Erythroblast (primary cell): ENCODE measurements at places on chromosomes 7 and 10.

DNA sequence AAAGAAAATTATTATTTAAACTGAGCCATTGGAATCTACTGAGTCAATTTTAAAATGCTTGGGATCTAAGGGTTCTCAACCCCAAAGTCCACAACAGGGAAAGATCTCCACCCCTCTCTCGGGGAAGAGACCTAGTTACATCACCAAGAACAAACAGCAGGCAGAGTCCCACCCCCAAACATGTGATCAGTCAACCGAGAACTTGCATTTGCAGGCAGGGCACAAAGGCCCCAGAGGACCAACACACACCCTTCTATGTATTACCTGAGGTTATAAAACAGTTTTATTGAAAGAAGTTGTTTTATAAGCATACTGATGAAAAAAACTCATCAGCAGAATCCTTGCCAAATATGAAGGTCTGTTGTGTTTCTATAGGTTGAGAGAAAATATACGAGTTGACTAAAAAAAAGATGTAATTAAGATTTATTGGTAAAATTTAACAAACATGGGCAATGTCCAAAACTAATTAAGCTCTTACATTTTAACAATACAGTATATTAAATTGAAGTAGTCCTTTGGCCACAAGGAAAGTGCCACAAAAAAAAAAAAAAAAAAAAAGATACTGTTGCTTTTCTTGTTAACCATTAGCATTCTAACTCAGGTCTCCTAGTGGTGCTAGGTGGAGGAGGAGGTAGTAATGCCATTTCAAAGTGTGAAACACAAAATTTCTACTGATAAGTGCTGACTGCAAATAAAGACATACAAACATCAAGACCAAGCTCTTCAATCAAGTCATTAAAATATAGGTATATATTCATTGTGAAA is 975 bp upstream of the USP54 start:
- DNase-seq: peak; percentile 54

DNA sequence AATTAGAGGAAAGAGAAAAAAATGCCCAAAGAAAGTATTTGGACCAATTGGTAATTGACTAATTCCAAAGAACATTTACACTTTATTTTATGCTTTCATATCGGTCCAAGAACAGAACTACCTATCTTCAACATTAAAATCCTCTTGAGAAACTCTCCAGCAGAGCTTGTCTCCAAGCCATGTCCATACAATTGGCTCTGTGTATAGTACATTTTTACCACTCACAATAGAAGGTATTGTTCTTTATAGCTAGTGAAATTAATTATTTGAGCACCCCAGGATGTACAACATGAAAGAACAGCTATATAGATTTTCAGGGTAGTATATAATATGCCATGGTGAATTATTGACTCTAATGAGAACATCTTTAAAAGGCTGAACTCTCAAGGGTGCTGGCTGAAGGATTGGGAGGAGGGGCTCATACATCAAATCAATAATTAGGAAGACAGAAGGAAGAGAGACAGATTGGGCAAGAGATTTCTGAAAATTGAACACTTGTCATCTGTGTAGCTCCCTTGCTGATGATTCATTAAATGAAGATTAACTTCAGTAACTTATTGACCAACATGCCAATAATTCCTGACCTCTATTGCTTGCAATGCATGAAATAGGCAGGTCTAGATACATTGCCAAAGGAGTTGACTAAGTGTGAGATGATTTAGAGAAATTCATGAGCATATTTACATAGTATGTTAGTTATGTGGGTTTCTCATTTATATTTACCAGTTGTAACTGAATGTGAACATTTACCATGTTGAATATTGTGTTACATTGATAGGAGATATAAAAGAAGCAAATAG is 249.7 kb downstream of the MTERF1 start:
- DNase-seq: no peak

DNA sequence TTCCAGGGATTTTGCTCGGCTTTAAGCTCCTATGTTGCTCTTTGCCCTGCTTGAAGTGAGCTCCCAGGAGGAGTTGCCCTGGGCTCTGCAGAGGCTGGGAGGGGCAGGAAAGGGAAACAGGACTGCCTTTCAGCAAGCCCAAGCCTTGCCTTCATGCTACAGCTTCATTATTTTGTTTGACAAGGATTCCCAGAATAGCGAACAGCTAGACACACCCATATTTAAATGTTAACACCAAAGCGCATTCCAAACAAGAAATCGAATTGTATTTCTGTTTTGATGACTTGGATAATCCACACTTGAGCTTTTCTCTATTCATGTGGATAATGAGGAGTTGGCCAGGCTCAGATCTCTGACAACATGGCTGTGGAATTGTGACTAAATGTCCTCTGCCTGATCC is 6.3 kb downstream of the KIAA1217 start:
- DNase-seq: no peak

GRCh38 chr7:120919466-120919865 is 31.1 kb upstream of the ING3 start:
- no peak for DNase-seq

GRCh38 chr7:43083106-43083505 is 29.3 kb upstream of the HECW1 start:
- no peak for DNase-seq

- DNase-seq: no peak
Observed at GRCh38 chr10:99506416-99506815, 26.3 kb upstream of the NKX2-3 start.

DNA sequence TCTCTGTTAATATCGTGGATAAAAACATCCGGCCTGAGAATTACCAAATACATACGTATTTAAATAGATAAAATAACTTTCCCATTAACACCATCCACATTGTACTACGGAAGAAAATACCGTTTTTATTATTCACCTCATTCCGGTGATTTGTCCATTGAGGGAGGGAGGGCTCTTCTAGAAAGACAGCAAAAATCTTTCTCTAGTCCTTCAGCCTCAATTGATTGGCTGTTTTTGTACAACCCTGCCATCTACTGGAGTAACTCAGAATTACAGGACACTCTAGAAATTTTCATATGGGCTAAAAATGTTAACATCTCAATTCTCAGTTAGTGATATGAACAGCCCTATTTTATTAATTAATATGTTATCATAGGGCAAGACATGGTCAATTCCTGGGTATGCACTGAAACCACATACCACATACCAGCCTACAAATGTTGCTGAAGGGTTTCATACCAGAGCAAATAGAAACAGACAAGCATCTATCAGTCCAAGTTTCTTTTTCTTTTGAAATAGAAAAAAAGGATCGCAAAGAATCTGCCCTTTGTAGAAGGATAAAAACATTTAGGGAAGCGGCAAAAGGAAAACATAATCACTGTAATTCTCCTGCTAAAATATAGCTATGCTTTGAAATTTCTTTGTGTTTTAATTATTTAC is 55.8 kb upstream of the CDCA7L start:
- peak; percentile 49 for DNase-seq

DNA sequence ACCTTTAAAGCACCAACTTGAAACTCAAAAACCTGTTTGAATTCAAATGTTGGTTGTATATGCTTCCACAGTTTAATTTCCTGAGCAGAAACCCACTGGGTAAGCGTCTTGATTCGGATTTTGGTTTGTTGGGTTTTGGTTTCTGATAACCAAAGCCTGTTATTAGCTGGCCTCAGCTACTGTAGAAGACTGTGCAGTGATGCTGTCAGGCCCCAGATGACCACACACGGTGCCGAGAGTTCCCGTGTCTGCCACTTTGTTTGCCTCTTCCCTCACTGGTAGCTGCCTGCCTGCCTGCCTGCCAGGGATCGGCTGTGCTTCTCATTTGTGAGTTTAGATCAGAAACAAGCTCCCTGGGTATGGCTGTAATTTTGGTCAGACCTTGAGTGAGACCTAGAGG is 5.6 kb downstream of the MDH2 start:
- no peak for DNase-seq

DNA sequence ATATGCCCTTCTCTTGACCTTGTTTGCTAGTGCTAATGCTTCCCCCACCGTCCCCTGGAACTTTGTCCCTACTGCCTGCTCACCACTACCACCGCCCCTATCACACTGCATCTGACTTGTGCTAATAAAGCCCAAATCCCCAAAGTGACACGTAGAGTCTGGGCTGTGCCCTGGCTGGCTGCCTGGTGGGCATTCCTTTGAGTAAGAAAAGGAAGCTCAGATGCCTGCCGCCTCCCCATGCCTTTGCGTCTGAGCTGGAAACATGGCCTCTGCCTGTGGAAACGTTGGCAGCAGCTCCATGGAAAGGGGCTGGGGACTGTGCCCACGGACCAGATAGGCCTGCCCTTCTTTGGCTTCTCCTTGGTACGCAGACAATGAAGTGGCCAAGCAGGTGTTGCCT is 138.3 kb downstream of the CYP26A1 start:
- no peak for DNase-seq

GRCh38 chr10:104246976-104247375 is 7.7 kb upstream of the GSTO1 start:
- DNase-seq: peak; percentile 89

DNA sequence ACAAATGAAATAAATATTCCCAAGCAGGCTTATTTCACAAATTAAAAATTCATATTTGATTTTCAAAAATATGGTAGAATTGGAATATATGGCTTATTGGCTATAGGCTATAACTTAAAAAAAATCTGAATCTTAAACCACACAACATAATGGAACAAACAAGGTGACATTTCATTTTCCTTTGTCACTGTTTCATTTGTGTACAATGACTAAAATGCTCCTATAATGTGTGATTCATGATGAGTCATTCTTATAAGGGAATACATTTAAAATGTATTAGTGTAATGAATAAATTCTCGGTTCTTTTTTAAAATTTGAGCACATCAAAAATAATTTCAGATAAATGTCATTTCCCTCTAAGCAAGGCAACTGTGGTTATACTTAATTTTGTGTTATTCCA is 148.0 kb upstream of the ANK3 start:
- DNase-seq: no peak

- no peak for DNase-seq
Observed at GRCh38 chr10:110867807-110868465, 3.8 kb upstream of the PDCD4 start.

DNA sequence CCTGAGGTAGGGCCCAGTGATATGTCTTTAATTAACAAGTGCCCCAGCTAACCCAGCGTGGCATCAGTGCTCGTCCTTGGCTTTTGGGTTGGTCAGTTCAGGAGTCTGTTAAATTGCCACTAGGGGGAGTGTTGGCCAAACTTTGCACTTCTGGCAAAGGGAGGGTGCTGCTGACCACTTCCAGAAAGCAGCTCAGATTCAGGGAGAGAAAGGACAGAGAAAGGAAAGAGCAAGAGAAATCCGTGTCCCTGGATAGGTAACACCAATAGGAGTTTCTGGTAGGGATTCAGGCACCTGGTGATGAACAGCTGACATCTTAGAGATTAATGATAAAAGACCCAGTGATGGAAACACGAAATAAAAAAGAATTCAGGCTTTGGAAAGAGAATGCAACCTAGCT is 243.1 kb upstream of the AOAH start:
- DNase-seq: peak; percentile 50

DNA sequence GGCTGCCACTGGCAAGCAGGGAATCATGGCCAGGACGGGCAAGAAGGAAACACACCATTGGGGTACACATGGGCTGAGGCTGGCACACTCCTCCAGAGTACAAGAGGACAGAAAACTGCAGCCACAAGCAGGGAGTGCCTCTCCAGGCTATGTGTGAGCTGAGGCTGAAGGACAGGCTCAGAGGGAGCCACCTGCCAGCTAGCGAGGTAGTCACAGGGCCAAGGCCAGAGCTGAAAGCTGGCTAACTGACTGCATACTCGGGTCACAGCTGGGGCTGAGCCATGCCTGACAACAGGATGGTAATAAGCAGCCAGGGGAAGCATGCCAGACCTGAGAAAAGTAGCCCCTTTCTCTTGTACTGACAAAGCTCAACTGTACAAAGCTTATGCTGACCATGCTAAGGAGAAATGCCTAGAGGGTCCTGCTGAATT is 52.0 kb downstream of the KIF5B start:
- DNase-seq: peak; percentile 21

- no peak for DNase-seq
Observed at GRCh38 chr10:69492091-69492745, 41.0 kb downstream of the TSPAN15 start.

DNA sequence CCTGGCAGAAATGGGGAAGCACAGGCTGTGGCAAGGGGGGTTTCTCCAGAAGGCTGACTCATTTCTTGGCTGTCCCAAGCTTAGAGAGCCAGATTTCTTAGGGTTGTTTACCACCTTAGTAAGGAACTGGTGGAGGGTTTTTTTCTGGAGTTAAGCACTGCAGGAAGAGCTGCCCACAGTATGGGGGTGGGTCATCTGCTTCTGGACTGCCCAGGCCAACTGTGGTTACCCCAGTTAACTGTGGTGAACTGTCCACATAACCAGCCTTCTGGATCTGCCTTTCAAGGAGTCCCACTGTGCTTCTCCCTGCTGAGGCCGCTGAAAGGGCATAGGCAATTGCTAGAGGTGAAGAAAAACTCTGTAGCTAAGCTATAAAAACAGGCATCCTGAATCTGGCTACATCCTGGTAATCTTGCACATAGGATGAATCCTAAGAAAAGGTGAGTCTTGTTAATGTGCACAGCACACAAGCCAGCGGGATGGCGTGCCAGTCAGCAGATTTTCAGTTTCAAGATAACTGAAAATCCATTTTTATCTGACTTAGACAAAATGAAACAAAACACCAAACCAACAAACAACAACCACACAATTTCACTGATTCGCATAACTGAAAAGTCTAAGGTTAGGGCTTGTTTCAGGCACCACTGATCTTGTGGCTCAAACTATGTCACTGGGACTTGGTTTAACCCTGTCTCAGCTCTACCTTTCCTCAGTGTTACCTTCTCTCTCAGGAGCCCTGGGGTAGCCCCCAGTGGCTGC is 21.6 kb upstream of the TSPAN33 start:
- DNase-seq: no peak

DNA sequence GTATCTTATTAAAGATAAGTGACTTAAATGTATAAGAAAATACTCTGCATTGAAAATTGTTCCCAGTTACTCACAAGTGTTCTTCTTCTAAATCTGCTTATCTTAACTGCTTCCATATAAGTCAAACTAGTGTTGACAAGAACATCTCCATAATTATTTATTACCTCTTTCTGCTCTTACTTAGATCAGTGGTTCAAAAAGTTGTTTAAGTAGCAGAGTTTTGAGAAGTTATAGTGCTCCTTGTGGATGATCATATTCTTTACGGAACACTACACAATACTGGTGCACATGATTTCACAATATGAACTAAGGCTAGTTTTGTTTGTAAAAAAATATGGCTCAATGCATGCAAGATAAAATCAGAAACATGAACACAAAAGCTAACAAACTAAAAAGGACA is 168.4 kb downstream of the SEMA3D start:
- DNase-seq: no peak

DNA sequence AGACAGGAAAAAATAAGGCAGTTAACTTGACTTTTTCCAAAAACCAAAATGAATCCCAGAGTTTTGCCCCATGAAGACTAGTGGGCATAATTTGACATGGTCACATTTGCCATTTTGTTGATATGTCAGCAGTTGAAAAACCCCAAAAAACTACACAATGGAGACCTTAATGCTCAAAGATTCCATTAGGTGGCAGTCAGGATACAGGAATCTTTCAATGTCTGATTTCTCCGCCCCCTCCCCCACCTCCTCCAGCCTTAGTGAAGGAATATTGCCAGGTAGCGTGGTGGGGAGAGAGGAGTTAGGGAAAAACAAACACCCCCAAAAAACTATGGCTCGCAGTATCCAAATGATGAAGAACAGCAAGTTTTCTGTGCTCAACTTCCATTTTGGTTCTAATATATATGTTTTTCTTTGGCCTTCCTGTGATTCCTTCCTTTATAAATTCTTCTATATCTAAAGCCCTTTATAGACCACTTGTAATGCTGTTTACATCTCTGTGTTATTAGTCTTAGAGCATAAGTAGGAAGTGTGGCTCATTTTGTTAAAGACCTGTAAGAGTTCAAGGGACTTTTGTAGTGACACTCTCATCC is 6.7 kb upstream of the SMNDC1 start:
- peak; percentile 68 for DNase-seq

- DNase-seq: no peak
Observed at GRCh38 chr10:110947061-110947595, 27.7 kb downstream of the SHOC2 start.
